T-helper 2 cell (primary cell): ENCODE measurements at places on chromosomes 13 and 19.

- DNase-seq: no peak
Observed at GRCh38 chr19:3514930-3515329, 8.8 kb downstream of the FZR1 start.

- DNase-seq: no peak
Observed at GRCh38 chr19:39053276-39054090, 21.1 kb upstream of the FBXO27 start.

GRCh38 chr19:15213715-15214381, 13.1 kb upstream of the NOTCH3 start:
- no peak for DNase-seq

- peak; percentile 70 for DNase-seq
Observed at GRCh38 chr19:13784731-13785452, 10.4 kb upstream of the ZSWIM4 start.

DNA sequence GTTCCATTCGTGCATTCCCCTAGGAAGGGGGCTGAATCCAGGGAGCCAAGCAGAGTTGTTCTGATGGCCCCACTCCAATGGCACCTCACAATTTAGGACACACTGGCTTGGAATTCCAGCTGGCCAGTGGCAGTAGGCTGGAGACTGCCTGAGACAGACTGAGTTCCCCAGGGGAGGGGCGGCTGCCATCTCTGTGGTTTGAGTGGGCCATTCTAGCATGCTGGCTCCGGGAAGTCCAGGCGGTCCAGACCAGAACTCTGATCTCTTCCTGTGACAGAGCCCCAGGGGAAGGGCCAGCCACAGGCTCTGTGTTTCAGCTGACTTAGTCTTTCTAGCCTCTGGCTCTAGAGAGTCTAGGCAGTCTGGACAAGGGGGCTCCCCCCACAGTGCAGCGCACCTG, 29.5 kb upstream of the SLC7A1 start:
- DNase-seq: no peak

GRCh38 chr19:33684538-33685232, 62.9 kb downstream of the CHST8 start:
- no peak for DNase-seq

- DNase-seq: no peak
Observed at GRCh38 chr13:23381866-23382265, 51.6 kb downstream of the SACS start.

- DNase-seq: no peak
Observed at GRCh38 chr13:40770609-40770933, 419 bp downstream of the MRPS31 start.

DNA sequence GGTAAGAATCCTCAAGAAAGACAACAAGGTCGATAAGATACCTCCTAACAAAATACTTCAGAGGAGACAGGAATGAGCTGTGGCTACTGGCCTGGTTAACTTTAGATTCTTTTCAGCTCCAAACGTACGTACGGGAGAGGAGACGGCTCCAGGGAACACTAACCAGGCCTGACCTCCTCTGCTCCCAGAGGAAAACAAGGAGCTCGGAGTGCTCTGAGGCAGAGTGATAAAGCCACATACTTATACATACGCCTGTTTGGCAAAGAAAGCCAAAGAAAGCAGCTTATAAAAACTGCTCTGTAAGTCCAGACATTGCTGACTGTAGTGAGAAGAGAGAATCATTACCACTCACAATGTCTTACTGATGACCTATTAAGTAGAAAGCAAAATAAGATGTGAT, 263.9 kb downstream of the MZT1 start:
- DNase-seq: no peak
